HS-27A (cell line): ENCODE measurements at places on chromosomes 2 and 18.

- DNase-seq: no peak
Measured at GRCh38 chr18:64330161-64330560, 181.3 kb upstream of the LINC00305 start.

DNA sequence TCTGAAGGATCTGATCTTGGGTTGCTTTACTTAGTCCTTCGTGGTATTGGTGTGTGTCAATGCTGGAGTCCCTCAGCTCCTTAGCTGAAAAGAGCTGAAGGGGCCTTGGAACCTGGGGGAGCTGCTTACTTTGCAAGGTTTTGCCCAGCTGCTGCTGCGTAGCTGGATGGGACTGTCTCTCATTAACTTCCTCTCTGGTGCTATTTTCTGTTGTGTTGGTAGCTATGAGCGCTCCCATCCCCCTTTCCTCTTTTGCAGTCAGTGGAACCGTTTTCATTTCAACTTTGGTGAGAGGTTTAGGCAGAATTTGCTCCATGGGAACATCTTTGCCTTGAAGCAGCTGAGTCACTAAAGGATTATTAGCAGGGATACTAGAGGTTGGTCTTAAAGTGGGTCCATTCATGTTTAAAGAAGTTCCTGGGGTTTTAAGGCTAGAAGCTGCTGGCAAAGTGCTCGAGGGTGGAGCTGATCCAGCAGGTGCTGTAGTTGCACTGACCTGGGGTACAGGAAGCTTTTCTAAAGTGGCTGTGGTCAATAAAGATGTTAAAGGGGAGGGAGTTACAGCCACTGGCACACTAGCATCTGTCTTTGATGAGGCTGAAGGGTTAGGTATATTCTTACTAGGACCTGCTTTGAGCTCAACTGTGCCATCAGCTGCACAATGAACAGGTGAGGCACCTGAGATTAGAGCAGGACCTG, 69.9 kb upstream of the DTNB start:
- no peak for DNase-seq

DNA sequence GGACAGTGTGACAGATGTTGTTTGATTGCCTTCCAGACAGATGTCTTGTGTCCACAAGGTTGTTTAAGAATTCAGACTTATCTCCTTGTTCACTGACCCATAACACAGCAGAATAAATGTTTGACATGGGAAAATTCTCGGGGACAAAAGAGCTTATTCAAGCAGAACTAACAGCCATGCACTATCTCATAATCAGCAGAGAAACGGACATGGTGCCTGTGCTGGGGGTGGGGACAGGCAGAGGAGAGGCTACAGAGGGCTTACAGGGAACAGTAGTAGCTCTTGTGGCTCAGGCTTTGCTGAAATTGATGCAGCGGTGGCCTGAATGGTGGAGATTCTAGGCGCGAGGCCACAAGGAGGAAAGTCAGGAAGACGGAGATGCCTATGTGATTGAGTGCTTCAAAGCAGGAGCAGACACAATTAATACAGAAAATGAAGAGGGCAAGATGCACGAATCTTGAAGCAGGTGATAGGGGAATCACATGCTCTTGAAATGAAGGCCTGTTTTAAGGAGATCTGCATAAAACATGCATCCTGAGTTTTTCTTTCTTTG, 62.0 kb upstream of the CAB39 start:
- DNase-seq: no peak

- no peak for DNase-seq
Measured at GRCh38 chr2:236663287-236664101, 93.9 kb downstream of the ACKR3 start.

DNA sequence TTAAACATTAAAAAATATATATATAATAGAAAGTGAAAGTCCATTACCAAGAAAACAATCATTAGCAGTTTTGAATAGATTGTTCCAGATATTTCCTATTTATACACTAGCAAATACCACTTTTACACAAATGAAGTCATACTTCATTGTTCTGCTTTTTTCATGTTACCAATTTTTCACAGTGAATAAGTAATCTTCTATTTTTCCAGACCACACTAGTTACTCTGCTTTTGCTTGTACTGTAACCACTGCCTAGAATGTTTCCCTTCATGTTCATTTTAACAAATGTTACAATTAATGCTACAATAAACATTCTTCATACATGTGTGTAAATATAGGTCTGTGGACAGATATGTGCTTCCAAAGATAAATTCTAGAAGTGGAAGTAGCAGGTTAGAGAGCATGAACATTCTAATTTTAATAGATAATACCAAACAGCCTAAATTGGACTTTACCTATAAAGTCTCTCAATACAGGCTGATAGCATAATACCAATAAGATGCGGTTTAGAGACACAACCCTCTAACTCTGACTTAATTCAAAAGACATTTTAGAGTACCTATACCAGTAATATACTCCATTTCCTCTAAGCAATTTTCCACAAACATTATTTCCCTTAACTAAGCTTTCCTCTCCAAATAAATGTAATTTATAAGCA, 17.0 kb downstream of the ITSN2 start:
- DNase-seq: no peak

DNA sequence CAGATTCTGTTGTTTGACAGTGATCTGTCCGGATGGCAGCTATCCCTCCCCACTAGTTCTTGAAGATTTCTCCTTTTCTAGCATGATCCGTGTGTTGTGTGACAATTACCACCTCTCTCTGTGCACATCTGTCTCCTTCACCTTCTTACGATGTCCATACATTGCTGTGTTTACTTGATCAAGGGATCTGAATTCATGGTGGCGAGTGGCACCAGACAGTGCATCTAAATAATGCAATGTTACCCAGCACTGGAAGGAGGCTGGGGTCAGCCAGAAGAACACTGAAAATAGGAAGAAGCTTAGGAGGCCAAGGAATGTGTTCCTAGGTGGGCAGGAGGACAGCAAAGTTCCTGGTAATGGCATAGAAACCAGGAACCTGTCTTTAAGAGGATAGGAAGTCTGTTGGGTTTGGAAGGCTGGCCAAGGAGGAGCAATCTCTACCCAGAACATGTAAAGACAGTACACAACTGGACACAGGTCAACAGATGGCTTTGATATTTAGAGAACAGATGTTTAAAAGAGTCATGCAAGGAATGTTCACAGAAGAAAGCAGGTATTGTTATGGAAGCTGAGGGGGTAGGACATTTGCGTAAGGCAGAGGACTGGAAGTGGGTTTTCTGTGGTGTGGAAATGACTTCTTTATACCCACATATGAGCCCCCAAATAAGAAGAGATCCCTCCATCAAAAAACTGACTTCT, 126.4 kb downstream of the HRH4 start:
- no peak for DNase-seq

DNA sequence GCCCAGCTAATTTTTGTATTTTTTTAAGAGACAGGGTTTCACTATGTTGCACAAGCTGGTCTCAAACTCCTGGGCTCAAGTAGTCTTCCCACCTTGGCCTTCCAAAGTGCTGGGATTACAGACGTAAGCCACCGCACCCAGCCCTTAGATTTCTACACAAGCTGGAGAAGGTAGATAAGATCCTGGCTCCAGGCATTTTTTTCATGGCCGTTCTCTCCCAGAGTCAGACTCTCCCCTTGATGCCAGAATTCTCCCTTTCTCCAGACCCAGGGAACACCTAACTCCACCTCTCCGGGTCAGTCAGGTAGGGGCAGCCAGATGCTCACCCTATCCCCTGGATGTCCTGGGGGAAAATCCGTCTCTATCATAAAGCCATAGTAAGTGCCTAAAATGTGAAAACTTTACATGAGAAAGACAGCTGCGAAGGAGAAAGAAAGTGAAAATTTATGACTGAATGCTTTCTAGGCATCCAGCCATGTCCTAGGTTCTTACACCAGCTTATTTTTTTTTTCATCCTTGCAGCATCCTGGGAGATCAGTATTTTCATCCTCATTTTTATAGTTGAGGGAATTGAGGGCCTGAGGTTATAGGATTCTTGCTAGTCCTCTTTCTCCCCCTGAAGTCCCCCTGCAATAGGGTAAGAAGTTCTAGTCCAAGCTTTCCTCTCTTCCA, 16.3 kb downstream of the SIX3 start:
- no peak for DNase-seq

DNA sequence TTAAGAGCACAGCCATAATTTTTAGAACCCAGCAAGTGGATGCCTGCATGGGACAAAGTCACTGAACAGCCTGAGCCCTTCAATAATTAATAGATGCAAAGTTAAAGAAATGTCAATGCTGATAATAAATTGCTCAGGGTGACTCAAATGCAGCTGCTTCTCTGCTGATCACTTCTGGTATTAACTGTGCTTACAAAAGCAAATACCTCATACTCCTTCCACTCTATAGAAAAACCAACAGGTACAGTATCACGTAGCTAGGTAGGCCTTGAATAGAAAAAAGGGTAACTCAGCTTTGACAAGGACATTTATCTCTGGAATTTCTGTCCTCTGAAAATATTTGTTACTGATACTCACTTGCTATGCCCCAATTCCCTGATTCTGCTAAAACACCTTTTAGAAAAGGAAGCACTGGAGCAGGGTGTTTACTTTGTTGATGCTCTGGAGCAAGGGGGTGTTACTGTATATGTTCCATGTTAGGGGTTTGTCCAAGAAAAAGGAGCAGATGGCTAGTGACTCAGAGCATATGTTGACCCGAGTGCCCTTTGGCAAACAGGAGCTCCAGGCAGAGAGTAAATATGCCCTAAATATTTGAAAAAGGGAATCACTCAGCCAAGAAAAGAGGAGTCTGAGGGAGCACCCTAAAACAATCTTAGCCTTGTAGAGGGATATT, 59.1 kb upstream of the RTN4 start:
- peak; percentile 76 for DNase-seq

DNA sequence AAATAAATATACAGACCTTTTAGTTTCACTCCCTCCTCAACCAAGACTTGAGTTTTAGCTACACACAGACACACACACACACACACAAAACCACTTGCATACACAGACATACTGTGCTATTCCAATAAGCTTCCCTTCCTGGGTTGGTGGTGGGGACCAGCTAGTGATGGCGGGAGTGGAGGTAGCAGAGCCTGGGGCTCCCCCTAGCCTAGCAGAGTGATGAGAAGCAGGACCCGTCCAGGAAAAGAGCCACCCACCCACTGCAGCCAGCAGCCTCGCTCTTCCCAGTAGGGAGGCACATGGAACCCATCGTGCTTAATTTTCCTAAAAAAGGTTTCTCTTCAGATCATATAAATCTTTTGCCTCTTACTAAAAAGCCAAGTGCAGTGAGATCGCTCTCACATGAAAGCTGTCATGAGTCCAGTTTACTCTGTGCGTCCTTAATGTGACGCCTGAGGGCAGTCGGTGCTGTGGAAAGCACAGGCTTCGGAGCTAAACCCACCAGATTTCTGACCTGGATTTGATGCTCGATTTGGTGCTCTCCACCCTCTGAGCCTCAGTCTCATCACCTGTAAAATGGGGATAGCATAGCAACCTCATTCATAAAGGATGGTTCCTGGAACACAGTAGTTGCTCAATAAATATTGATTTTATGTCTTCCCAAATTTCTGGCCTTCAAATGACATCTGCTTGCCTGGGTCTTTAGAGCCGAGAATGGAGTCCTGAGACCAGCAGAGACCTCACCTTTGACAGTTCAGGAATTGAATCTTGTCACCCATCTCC, 60.1 kb upstream of the YWHAQ start:
- DNase-seq: no peak

DNA sequence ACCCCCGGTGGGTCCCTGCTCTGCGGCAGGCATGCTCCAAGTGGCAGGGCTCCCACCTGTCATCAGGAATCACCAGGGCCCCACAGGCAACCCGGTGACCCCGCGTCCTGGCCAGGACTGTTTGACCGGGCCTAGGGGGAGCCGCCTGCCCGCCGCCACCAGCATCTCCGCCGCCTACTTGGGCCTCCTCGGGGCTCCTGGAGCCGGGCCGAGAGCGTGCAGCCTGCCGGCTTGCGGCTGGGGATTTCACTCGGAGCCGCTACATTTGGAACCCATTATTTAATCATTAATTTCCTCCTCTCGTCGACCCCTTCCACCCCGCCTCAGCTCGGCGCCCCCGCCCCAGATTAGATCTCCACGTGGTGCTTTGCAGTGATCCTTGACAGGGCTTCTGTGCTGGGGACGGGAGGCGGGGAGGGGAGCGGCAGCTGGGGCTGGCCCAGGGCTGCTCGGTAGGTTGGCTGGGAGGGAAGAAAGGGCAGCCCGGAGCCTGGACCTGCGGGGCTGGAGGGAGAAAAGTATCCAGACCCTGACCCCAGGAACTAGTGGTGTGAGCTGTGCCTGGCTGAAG, 295.4 kb downstream of the CYP26B1 start:
- DNase-seq: no peak

DNA sequence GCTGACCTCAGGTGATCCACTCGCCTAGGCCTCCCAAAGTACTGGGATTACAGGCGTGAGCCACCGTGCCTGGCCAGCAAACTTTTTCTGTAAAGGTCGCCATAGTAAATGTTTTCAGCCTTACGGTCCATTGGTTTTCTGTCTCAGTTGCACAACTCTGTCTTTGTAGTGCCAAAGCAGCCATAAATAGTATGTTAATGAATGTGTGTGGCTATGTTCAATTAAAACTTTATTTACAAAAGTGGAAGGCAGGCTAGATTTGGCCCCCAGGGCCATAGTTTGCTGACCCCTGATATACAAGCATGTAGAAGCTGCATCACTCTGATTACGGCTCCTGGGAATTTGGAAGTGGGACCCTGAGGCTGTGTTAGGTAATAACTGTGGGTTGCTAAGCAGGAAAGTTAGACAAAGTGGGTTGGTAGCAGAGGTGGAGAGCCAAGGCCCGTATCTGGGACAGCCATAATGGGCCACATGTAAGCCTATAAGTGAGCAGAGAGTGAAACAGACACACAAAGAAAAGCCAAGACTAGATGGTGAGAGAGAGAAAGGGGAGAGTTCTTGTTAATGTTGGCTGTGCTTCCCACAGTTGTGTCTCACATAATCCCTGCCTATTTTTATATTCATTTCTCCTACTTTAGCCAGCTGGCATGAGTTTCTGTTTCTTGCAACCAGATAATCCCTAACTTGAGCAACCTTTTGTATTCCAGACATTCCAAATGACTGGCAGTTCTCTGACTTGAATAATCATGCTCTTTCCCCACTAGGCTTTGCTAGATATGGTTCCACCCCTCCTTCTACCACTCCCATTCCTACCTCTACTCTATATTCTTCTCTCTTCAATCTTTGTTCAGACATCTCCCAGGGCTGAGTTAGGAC, 223.3 kb upstream of the STON1 start:
- DNase-seq: no peak

DNA sequence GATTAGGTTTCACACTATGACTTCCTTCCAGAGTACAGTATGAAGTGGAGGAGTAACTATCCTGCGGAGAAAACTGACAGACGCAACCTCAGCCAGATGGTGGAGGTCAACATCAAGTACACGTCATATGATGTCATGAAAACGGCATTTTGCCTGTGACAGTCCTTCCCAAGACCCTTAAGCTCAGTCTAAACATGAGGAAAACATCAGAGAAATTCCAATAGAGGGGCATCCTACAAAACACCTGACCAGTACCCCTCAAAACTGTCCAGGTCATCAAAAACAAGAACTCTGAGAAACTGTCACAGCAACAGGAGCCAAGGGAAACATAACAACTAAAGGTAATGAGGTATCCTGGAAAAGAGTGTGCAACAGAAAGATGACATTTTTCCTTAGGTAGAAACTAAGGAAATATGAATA, 1.7 kb downstream of the RNU4ATAC start:
- DNase-seq: no peak
